ENCODE measurements at places on chromosomes 6 and 20.

DNA sequence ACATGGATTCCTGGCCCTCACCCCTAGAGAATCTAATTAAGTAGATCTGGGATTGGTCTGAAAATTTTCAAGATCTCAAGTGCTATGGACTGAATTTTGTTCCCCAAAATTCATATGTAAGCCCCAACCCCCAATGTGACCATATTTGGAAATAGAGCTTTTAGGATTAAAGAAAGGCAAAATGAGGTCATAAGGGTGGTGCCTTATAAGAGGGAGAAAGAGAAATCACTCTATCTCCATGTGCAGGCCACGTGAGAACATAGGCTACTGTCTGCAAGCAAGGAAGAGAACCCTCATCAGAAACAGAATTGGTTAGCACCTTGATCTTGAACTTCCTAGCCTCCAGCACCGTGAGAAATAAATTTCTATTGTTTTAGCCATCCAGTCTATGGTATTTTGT, 8.5 kb upstream of the DSE start:
- DNase-seq = no peak

- DNase-seq = no peak
Measured at GRCh38 chr6:70675822-70676221, 8.1 kb downstream of the SMAP1 start.

- peak; percentile 80 for DNase-seq
Measured at GRCh38 chr6:45420083-45420908, 42.6 kb upstream of the SUPT3H start.

DNA sequence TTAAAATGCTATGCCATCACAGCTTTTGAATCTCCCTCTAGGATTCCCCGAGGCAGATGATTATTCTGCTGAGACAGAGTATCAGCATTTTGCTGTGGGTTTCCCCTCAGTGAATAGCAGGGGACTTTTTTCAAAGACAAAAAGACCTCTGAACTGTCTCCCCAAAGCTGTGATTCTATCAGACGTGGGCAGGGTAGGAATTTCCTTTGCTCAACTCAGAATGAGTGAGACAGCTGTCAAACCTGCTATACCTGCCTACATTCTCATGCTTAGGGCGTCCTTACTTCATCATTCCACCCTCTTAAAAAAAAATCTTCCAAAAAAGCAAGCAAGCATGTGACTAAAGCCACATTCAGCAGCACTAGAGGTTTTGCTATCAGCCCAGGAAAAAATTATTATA, 147.6 kb upstream of the FAM83B start:
- DNase-seq = no peak

DNA sequence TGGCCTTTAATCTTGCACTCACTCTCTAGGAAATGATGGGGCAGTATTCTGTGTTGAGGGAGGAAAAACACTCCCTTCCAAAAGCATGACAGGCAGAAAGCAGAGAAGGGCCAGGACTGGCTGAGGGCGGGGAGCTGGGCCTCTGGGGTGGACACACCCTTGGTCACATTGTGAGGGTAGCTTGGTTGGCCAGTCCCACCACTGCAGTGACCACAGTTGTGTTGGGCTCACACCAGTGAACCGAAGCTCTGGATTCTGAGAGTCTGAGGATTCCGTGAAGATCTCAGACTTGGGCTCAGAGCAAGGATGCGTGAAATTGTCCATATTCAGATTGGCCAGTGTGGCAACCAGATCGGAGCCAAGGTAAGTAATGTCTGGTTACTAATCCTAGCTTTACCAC, at the start of gene TUBB1:
TUBB1 (plus strand) TSS at position 213 of the 400 bp plus-strand sequence; CDS start at position 307, 94 bp downstream.
- no peak for DNase-seq
